ENCODE measurements at places on chromosomes 2 and 18.

DNA sequence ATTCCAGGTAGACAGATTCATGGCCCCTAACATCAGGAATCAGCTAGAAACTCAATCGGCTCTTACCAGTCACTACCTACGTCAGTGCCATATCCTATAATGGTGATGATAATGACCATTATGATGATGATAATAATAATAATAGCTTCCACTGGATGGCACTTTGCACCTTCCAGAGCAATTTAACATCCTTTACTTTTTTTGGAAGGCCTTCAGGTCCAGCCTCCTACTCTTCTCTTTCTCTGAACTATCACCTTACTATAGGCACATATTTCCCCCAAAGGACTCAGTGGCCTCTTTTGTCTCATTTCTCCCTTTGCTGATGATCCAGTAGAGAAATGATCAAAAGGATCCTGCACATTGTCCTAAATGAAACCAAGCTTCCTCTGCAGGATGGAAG lies 56.0 kb downstream of the BCL11A start:
- DNase-seq = no peak

DNA sequence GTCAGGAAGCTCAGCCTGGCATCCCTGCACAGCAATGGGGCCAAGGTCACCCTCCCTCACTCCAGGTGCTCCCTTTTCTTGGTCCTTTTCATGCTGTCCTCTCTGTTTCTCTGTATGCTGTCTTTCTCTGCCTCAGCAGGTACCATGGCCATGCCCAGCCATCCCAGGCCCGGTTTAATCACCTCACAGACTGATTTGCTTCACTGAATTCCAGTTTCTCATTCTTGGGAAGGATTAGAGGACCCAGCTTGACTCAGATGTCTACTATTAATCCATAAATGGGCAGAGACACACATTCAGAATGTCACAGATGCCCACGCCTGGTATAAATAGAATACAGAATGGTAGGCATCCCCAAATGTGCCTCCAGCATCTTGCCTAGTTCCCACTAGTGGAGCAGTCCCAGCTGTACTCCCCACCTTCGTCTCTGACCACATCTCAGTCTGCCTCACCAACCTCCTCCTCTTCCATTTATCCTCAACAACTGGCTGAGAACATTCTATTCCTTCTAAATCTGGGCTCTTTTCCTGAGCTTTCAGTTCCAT lies 14.2 kb upstream of the L3MBTL4 start:
- DNase-seq = no peak

GRCh38 chr2:84441036-84441435 lies 18.0 kb downstream of the SUCLG1 start:
- peak; percentile 60 for DNase-seq

DNA sequence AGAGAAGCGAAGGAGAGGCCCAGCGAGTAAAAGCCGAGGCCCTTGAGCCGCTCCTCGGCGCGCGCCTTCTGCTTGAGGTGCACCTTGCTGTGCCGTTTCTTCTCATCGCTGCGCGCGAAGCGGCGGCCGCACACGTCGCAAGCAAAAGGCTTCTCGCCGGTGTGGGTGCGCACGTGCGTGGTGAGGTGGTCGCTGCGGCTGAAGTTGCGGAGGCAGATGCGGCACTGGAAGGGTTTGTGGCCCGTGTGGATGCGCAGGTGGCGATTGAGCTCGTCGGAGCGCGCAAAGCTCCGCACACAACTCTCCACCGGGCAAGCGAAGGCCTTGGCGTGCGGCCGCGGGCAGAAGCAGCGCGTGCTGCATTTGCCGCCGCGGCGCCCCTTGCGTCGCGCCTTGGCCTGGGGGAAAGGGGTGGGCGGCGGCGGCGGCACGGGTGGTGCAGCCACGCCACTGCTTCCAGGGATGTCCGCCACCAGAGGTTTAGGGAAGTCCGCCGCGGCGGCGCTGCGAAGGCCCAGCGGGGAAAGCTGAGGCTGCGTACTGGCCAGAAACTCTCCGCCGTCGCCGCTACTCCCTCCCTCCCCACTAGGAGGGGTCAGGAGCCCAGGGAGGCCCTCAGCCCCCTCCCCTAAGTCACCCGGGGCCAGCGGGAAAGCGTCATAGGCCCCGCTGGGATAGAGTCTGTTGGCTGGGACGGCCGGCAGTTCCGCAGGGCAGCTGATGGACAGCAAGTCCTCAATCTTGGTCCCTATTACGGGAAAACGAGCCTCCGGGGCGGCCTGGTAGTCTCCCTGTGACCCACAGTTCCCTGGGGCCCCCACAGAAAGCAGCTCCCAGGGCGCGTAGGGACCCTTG lies 1.7 kb downstream of the EGR4 start:
- DNase-seq = no peak

DNA sequence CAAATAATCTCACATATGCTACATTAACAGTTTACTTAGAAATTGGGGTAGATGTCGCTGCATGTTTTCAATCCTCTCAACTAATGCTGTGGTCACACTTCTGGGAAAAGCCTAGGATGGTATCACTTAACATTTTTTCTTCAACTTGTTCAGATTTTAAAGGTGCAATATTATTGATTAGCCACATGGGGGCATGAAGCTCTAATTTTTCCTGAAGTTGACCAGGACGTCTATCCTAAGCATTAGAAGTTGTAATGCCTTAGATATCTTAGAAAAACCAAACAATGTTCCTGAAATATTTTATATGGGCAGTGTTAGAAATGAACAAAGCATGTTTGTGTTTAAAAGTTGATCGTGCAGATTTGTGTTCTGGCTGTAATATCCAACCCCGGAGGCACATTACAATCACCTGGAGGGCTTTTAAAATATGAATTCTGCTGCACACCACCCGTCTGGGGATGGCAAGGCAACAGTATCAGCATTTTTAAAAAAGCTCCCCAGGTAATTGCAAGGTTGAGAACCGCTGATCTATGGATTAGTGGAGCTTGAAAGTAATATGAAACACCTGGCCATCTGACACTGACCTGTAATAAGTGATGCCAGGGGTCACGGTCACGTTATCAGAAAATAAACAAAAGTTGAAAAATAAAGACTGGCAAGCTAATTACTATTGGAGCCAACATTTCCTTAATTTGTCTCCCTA lies 100.5 kb upstream of the LMAN1 start:
- DNase-seq = peak; percentile 67

GRCh38 chr18:58321986-58322385 lies 278.0 kb downstream of the NEDD4L start:
- peak; percentile 58 for DNase-seq

DNA sequence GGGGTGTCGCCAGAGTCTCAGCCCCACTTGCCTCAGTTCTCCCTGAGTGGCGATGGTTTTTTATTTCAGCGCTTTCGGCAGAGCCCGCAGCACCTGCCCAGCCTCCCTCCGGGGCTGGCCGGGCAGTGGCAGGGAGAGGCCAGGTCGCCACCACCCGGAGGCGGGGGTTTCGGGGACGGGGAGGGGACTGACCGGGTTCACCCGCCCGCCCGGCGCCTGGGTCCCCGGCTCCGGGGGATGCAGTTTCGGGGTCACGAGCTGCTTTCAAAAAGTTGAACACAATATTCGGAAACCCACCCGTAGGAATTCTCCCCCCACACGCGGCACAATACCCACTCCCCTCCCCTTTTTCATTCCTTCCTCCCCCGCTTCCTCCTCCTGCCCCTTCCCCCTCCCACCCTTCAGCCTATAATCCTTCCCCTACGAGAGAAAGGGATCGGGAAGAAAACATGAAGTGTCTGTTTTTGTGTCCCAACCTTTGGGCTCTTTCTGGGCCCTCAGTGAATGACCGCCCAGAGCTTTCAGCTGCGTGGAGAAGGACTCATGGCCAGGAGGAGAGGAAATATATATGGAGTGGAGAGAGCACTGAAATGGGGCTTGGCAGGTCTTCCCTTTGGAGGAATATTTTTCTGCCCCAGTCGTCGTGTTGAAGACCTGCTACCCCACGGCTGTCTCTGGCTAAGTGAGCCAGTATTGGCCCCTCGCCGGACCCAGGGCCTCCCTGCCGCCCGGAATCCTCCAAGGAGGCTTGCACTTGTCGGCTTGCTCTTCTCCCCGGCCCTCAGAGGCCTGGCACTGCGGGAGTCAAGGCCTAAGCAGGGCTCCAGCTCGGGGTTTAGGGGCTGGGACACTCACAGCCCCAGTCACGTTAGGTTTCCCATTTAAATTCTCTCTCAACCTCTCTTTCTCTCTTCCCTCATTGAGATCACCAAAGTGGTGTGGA lies 2.1 kb upstream of the SIX3 start:
- no peak for DNase-seq

GRCh38 chr2:3588084-3588483 lies 6.8 kb upstream of the COLEC11 start:
- no peak for DNase-seq

- DNase-seq = no peak
Observed at GRCh38 chr18:653512-653911, 3.9 kb upstream of the TYMS start.

DNA sequence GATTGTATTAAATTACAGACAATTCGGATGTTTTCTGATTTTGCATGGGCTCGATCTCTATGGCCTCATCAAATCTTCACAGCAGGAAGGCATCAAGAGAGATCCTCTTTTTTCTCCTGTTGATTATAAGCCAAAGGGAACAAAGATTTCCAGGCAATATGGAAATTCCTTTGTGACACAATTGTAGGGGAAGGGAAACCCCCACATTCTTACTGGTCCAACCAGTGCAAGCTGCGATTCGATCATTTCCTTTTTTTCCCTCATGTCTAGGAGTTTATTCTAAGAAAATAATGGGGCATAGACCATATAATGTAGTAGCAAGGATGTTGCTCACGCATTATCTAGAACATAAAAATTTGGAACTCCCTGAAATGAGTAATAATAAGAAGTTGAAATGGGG lies 87.7 kb downstream of the LYPD6 start:
- DNase-seq = peak; percentile 8

GRCh38 chr2:201186982-201187381 lies 4.0 kb downstream of the CASP10 start:
- DNase-seq = no peak

- no peak for DNase-seq
Observed at GRCh38 chr2:1671916-1672315, 72.4 kb downstream of the PXDN start.

- DNase-seq = no peak
Observed at GRCh38 chr18:49225160-49225559, 235.3 kb downstream of the DYM start.

- no peak for DNase-seq
Observed at GRCh38 chr2:168179592-168179991, 67.8 kb downstream of the STK39 start.

DNA sequence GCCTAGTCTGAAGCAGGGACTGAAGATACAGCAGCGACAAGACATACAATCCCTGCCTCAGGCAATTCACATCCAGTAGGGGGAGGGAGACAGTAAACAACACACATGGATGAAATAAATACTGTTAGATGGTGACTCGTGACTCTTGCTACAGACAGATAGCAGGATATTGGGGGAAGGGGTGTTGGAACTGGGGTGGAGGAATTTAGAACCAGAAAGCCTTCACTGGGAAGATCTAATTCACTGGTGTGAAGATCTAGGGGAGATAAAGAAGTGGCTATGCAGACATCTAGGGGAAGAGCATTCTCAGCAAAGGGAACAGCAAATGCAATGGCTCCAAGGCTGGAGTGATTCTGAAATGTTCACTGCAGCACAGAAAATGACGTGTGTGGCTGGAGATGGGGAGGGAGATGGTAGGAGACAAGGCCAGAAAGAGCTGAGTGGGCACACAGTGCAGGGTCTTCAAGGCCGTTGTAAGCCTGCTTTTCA lies 52.6 kb upstream of the TMEM163 start:
- DNase-seq = no peak

DNA sequence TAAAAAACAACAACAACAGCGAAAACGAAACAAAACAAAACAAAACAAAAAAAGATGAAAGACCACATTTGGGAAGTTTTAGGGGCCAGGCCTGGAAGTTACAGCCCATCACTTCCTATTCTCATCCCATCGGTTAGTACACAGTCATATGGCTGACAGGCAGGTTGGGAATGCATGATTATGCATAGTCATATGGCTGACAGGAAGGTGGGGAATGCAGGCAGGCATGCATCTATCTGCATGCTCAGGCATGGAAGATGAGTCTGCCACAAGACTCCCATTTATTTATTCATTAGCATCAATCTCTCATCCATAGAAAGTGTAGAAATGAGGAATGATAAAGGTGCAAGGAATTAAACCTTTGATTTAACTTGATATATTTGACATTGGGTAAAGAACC lies 325.3 kb upstream of the MEX3C start:
- DNase-seq = no peak

DNA sequence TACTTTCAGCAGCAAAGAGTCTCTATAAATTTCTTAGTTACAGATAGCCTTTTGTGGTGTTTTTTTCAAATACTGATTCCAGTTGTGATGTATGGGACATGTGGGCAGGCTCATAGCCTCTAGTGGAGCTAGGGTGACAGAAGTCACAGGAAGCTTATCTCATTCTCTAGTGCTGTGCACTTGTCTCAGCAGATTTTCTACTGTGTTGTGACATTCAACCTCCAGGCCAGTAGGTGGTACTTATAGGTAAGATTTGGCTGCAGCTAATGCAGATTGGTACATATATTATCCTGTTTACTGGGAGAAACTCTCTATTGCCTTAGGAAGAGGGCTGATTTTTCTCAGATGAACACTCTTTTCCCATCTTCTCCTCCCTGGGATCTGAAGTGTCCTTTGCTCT lies 176.2 kb downstream of the CALCRL start:
- no peak for DNase-seq

GRCh38 chr2:194567661-194568017 lies 1089.4 kb upstream of the SLC39A10 start:
- no peak for DNase-seq

DNA sequence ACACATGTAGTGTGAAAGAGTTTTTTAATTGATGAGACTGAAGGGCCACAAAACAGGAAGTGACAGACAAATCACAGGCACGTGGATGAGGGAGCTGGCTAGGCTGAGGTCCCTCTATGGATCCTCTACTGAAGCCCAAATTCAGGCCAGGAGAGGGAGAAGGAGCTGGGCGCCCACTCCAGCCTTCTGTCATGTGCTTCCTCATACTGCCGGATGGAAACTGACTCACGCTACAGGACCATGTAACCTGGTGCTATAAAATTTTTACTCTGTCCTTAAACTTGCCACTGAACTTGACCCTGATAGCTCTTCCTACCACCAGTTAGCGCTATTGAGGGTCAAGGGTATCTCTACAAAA lies 31.3 kb downstream of the PSTPIP2 start:
- no peak for DNase-seq

GRCh38 chr2:36675579-36676282 lies 20.8 kb upstream of the VIT start:
- DNase-seq = no peak

GRCh38 chr2:112954364-112954763 lies 23.4 kb upstream of the IL36G start:
- no peak for DNase-seq

GRCh38 chr2:160257041-160257742 lies 57.1 kb upstream of the ITGB6 start:
- DNase-seq = no peak

DNA sequence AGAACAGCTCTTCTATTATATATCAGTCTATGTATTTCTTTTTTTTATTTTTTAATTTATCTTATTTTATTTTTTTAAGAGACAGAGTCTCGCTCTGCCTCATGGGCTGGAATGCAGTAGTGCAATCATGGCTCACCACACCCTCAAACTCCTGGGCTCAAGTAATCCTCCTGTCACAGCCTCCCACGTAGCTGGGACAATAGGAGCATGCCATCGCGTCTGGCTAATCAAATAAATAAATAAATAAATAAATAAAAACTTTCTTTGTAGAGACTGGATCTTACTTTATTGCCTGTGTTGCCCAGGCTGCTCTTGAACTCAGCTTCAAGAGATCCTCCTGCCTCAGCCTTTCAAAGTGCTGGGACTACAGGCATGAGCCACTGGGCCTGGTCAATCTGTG lies 117.0 kb downstream of the RBMS1 start:
- peak; percentile 86 for DNase-seq
